ENCODE measurements at places on chromosomes 5 and 9. TPM values are rescaled to one million over a fixed set of nuclear protein-coding genes. Genes with fewer than 3 reads are reported as not detected.

The EXOSC2 gene
- 71.5 TPM for total RNA-seq

The TAF11L10 gene
- not detected for total RNA-seq

The GALT gene
- 28.2 TPM for total RNA-seq

GRCh38 chr9:116480700-116481099, 206.4 kb upstream of the TRIM32 start:
- no peak overlapping the region for H3K4me3 ChIP-seq
- no peak for DNase-seq
- H3K27ac ChIP-seq: no peak overlapping the region
- H3K27me3 ChIP-seq: no peaks in the 10 kb centered on the region

The SPATA31D4 gene
- total RNA-seq: not detected

The ADAMTSL2 gene
- not detected for total RNA-seq
